ENCODE measurements at places on chromosomes 1 and 21.
A peak's percentile ranks its signal among the peaks of the same experiment; 100 is the strongest.

DNA sequence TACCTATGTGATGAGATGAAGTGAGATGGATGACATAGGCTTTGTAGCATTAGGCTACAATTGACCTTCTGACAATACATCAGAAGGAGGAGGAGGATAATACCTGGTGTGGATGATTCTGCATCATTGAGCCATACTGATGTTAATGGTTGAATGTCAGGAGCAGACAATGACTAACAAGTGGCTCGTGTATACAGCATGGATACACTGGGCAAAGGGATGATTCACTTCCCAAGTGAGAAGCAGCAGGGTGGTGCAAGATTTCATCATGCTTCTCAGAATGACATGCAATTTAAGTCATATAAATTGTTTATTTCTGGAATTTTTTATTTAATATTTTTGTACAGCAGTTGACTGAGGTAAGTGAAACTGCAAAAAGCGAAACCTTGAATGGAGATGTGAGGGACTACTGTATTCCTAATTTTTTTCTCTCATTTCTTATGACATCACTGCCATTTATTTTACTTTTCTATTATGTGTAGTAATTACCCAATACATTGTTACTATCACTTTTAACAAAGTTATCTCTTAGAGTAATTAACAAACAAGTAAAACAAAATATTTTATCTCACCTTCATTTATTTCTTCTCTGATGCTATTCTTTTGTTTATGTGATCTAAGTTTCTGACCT, 34.4 kb upstream of the COP1 start:
- no peak for DNase-seq

GRCh38 chr1:217315346-217315745, 315.5 kb downstream of the GPATCH2 start:
- DNase-seq = no peak

DNA sequence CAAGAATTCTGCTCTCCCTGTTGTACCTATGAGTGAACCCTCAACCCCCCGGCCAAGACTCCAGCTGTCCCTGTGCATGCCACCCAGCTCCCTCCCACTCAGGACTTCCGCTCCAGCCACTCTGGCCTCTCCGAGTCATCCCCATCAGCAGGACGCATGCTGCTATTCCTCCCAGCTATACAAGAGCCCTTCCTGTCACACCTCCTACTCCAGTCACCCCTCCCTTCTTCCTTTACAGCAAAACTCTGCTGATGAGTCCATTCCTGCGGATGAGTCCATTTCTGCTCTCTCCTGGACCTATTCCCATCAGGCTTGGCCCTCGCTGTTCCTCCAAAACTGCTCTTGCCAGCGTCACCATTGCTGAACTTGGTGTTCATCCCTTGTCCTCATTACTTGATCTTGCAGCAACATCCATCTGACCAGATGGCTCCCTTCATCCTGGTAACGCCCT, 42.2 kb downstream of the H3-3A start:
- DNase-seq = no peak

DNA sequence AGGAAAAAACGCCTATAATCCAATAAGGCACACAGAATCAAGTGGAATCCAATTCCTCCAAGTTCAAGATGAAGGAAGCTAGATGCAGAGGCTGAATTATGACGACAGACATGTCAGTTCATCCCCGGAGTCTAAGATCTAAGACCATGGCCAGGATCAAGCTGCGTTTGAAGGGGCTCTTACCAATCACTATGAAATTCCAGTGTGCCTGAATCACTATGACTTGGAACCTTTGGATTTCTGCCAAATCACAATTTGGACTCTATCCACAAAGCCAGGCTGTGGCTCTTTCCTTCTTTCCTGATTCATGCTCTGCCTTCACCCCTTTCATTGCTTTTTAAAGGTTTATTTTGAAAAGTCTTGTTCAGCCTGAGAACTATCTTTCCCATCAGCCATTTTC, 17.1 kb downstream of the OLIG2 start:
- DNase-seq = no peak

- no peak for DNase-seq
These were observed 9.3 kb downstream of the SLC16A1 start for GRCh38 chr1:112946683-112947082.

DNA sequence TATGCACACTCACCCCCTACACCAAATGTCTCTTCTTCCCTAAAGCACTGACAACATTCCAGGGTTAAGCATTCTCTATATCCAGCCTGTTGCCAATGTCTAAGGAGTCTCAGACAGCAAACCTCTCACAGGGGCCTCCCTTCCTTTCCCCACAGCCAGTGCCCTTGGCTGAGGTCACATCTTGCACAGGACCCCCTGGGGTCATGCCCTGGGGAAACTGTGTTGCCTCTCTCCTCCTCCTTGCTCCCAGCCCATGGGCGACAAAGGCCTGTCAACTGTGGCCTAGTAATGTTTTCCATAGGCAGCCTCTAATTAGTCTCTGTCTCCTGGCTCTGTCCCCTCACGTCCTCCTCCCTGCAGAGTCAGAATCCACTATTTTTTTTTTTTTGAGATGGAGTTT, 54.6 kb downstream of the NENF start:
- no peak for DNase-seq

DNA sequence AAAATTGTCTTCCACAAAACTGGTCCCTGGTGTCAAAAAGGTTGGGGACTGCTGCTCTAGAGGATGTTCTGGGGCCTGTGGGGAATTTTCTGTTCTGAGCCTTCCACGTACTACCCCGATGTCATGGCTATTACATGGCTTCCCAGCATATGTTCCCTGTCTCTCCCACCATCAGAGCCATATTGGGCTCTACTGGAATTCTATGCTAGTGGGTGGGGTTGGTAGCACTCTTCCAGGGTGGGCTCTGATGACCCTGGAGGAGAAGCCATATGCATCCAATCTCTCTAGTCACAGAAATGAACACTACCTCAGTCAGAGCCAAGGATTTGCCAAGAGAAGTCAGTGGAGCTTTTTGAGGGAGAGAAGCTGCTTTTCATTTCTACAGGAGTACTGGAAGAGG, 47.9 kb downstream of the SRRM1 start:
- no peak for DNase-seq

GRCh38 chr1:205141236-205142101, 19.7 kb upstream of the RBBP5 start:
- DNase-seq = peak; percentile 37

DNA sequence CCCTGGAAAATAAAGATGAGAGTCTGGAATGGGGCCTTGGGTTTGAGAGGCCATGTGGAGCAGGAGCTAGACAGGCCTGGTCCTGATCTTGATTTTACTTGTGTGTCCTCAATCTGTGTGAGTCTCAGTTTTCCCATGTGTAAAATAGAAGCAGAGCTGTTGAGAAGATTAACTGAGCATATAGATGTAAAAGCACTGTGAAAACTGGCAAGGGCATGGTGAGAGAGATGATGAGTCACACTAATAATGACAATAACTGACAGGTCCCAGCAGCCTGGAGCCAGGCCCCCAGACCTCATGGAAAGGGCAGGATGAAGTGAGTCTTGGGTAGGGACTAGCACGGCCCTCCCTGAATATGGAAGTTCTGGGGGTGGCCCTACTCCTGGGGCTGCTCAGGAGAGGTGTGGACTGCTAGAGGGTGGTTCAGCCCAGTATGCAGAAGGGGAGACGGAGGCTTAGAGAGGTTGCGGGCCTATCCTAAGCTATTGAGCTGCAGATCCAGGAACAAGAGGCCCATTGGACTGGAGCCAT, 2.8 kb upstream of the AHDC1 start:
- no peak for DNase-seq

DNA sequence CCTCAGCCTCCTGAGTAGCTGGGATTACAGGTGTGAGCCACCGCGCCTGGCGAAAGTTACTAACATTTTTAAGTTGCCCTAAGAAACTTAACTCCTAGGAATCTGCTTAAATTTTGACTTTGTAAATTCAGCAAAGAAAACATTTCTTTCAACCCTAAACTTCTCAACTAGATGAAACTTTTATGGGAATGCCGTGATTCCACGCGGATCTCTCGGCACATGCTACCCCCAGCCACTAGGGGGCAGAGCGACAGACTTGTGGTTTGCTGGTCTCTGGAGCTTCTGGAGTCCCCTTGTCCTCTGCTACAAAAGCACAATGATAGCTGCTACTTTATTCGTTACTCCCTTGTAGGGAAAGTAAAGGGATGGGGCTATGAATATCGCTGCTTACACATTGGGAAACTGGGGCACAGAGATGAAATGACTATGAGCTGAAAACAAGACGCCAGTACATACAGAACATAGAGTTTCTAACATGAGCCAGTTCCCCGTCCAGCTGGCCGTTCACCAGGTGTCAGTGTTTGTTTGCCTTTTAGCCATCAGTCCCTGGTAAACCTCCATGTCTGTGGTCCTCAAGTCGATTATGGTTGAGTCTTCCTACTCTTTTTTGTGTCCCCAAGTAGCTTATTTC, 114.7 kb downstream of the PBX1 start:
- no peak for DNase-seq

Data from stimulated activated CD8-positive, alpha-beta memory T cell treated with anti-CD3 and anti-CD28 coated beads, Interleukin-4, amount 100 ng/mL, for 4 hours (primary cell).